Stimulated activated naive CD4-positive, alpha-beta T cell treated with Interleukin-2 at 50 U/mL for 16 hours (primary cell): ENCODE measurements at places on chromosomes 5 and 9.

DNA sequence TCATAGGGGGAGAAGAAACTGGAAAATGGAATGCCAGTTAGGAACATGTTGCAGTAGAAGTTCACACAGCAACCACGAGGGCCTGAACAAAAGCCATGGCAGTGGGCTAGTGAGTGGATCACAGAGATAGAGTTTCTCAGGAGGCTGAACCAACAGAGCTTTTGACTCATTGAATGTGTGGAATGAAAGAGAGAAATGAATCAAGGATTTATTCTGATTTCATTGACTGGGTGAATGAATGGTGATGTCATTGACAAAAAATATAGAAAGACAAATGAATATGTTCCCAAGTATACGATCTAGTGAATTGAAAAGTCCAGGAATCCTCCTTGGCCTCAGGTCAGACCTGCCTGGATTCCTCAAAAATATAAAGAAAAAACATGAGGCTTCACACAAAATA, 99.2 kb downstream of the ZNF462 start:
- no peak for DNase-seq

- DNase-seq, result no peak
Measured at GRCh38 chr9:71504636-71505035, 263.7 kb downstream of the CEMIP2 start.

- no peak for DNase-seq
Measured at GRCh38 chr5:106374956-106375355, 1295.8 kb downstream of the EFNA5 start.

DNA sequence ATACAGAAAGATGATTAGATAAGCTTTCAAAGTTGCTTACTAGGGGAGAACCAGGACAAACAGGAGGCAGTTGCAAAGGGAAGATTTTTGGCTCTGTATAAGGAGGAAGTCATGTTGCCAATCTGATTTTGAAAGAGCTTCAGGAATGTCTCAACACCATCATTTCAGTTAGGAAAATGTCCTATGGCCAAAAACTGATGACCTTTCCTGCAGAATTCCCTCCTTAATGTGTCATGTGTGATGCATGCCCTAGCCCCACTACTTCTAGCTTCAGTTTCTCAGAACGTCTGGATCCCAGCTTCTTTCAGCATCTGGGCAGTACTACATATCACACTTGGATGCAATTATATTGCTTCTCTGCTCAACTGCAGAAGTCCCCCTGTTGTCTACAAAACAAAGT, 211.5 kb upstream of the NREP start:
- DNase-seq, result no peak

DNA sequence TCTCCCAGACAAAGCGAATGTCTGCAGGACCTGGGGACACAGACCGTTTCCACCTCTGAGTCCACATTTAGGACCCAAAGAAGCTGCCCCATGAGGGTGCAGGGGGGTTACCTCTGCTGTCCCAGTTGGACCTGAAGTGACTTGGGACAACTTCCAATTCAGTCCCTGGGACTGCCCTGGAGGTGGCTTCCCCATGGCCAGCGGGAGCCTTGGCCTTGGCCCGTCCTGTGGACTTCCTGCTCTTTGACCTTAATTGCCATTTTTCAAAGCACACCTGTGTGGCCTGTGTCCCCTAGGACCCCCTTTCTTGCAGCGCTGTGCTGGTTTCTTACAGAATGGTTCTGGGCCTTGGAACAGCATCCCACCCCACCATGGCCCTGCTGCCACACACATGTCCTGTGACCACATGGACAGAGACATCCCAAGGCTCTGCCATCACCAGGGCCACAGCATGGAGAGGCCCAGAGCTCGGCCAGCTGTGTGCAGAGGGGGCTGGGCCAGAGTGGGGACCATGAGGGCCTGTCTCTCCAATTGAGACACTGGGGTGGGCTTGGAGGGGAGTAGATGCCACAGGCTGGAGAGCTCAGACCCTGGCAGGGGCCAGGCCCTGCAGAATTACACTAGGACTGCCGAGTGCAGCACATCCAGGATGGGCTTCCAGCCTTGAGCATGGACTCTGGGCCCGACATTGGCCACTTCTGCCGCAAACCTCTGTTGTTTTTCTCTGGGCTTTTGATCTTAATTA, 45.8 kb downstream of the SECISBP2 start:
- DNase-seq, result no peak

- DNase-seq, result no peak
Measured at GRCh38 chr5:170540271-170540670, 36.5 kb downstream of the KCNIP1 start.

DNA sequence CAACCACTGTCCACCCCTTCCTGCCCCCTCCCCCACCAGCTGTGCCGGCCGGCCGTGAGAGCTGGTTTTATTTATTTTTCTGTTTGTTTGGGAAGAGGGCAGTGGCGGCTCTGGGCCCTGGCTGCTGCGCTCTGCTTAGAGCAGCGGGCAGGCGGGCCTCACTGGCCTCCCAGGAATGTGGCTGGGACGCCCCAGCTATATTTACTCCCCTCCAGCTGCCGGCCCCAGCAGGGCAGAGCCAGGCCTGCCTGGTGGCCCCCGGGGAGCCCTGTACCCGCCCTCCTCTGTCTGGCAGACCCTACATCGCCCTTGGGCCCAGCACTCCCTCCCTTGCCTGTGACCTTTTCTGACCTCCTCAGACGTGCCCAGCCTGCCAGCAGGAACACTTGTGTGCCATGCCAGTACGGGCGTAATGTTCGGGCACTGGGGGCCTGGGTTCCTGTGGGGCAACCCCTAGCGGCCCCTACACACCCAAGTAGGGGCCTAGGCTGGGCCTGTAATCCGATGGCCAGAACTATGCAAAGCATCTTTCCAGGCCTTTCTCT, 7.7 kb downstream of the CXXC5 start:
- no peak for DNase-seq

- no peak for DNase-seq
Measured at GRCh38 chr5:91026466-91026865, 356.7 kb downstream of the ARRDC3 start.

GRCh38 chr5:117662361-117662760, 1087.7 kb upstream of the SEMA6A start:
- no peak for DNase-seq

DNA sequence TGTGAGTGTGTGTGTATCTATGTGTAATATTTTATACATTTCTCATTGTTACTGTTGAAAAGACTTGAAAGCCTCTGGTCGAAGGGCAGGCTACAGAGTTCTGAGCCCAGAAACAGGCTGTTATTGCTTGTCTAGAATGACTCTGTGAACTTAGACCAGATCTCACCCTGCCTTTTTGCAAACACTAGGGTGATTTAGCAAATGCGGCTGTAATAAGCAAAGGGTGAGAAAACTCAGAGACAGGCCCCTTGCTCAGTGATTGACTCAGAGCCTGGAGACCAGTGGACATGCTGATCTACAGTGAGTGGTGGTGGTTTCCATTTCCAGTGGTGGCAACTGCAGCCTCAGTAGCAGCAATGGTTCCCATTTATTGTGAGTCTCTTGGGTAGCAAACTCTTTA, 183.7 kb downstream of the ATP10B start:
- no peak for DNase-seq

GRCh38 chr5:5207828-5208227, 67.7 kb downstream of the ADAMTS16 start:
- no peak for DNase-seq
